Gastrocnemius medialis (tissue), 4 donors: ENCODE measurements at places on chromosomes 11 and 22. TPM values are rescaled to one million over a fixed set of nuclear protein-coding genes. Genes with fewer than 3 reads are reported as not detected.

Gene PTPRCAP
- total RNA-seq, result 1.2 TPM

DNA sequence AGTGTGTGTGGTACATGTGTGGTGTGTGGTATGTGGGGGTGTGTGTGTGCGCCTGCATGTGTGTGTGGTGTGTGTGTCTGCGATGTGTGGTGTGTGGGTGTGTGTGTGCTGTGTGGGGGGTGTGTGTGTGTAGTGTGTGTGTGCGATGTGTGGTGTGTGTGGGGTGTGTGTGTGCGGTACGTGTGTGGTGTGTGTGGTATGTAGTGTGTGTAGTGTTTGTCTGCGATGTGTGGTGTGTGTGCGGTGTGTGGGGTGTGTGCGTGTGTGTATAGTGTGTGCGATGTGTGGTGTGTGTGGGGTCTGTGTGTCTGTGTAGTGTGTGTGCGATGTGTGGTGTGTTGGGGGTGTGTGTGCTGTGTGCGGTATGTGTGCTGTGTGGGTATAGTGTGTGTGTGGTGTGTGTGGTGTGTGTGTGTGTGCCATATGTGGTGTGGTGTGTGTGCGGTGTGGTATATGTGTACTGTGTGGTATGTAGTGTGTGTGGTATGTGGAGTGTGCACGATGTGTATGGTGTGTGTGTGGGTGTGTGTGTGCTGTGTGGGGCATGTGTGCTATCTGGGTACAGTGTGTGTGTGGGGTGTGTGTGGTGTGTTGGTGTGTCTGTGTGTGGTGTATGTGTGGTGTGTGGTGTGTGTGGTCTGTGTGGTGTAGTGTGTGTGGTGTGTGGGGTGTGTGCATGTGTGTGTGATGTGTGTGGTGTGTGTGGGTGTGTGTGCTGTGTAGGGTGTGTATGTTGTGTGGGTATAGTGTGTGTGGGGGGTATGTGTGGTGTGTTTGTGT is 5.7 kb upstream of the PPP6R2 start:
- no peak for DNase-seq

- DNase-seq, result peak; percentile 15
Measured at GRCh38 chr11:104164028-104164520, at the start of gene PDGFD. TSS of gene PDGFD (minus strand) at chr11:104164147.

- no peak for DNase-seq
Measured at GRCh38 chr11:927871-928270, 2.2 kb downstream of the AP2A2 start.

DNA sequence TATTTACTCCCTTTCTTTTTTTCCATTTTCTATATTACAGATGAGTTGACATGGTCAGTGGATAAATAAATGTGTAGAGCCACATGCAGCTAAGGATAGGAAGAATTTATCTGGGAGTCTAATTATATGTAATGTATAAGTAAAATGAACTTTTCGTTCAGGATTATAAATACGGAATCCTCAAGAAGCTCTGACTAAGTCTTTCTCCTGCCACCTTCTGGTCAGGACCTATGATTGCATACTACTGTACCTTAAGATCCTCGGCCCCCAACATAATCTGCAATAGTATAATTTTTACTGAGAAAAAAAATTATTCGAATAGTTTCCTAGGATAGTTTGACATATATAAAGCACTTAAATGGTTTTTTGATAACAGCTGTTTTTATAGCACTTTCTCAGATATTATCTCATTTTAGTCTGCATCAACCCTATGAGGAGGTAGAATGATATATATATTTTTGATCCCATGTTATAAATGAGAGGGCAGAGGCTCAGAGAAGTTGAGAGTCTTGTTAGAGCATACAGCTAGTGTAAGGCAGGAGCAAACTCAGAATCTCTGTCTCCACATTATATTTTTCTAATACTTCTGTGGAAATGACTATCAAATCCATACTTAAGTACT is 36.1 kb downstream of the CCDC90B start:
- DNase-seq, result no peak

Gene KIRREL3
- not detected for total RNA-seq

GRCh38 chr11:102225689-102226568 is 91.4 kb upstream of the BIRC3 start:
- no peak for DNase-seq

DNA sequence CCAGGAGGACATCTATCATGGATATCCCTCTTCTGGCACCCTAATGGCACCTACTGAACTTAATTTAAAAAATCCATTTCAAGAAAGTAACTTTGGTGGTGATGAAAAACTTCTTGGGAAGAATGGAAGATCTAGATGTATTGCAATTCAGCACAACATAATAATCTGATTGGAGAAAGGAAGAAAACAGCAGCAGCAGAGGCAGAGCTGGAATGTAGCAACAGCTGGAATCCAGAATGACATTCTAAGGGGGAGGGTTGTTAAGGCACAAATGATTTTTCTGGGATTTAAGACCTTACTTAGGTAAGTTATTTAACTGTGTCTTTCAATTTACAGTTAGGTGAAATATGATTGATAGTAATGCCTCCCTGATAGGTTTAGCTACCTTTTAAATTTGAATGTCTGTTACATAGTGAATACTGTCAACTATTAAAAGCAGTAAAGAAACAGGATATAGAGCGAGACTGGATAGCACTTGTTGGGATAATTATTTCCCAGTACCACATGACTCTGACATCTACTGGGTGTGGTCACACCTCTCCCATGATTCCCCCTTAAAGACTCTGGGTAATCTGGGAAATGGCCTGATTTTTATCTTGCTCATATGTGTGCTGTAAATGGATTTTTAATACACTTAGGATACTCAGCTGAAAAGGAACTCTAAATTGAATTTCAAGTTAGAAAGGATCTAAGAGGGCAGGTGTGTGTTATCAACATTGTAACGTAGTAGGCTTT is 11.7 kb downstream of the CAPRIN1 start:
- DNase-seq, result no peak

Gene DEUP1
- not detected for total RNA-seq

DNA sequence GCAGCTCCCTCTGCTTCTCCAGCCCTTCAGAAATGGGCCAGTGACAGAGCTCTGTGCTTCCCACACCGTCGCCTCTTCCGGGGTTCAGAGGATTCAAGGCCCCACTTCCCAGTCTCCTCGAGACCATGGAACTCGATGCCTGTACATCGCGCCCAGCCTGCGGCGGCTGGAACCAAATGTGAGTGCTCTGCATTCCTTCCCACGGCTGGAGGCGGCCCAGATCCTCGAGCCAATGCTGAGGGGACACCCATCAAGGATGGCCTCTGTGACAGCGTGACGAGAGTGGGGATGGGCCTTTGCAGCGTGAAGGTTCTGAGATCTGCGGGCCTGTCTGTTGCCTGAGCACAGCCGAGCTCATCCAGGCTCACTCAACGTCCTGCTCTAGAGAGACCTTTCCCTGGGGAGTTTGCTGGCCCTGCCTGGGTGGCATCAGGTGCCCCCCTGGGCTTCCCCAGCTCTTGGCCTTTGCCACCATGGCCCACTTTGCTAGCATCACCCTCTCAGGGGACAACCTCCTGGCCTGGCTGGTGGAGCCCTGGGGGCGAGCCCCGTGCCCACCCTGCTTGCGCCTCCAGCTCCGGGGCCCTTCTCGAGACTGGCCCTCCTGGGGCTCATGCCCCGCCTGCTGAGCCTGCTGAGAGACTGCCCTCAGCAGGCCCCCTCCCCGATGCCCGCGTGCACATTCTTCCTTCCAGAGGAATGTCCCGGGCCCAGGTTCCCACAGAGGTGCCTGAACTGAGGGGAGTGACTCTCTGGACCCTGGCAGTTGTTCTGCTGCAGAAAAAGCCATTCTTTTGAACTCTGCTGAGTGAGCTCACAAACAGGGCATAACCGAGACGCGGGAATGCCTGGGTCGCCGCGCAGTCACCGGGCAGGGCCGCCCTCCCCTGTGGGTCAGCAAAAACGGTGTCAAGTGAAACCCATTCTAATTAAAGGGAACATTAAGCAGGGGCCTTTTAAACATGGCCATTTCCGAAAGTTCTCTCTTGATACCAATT is 7.3 kb upstream of the MYEOV start:
- DNase-seq, result no peak

GRCh38 chr22:23152238-23153114 is 7.2 kb downstream of the RAB36 start:
- no peak for DNase-seq

Gene SLC35E4
- total RNA-seq, result 9.6 TPM

DNA sequence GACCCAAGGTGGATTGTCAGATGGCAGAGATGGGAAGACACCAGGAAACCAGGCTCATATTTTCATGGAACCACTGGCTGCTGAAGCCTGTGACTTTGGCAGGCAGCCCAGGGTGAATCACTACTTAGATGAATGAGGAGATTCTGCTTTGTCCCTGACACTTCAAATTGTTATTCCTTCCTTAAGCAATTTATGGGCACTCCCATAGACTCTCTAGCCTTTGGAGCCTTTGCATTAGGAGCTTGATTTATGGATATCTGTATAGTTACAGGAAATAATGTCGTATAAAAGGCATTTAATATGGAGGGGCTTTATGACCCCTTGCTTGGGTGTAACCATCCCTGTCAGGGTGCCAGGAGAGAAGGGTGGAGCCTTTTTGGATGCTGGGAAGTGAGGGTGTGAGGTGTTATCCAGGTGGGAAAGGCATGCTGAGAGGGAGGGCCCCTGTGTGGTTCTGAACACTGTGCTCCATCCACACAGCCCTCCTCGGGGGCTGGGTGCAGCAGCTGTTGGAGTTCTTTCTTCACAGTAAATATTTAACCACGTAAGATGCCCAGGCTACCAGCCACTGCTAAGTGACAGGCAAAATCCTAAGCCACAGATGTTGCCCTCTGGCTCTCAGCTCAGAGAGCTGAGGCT is 35.3 kb downstream of the IL18 start:
- peak; percentile 43 for DNase-seq

Gene MS4A7
- 7.6 TPM for total RNA-seq

Gene GNG3
- not detected for total RNA-seq
